Coronary artery (tissue), 2 donors: ENCODE measurements at places on chromosomes 1 and 21.

DNA sequence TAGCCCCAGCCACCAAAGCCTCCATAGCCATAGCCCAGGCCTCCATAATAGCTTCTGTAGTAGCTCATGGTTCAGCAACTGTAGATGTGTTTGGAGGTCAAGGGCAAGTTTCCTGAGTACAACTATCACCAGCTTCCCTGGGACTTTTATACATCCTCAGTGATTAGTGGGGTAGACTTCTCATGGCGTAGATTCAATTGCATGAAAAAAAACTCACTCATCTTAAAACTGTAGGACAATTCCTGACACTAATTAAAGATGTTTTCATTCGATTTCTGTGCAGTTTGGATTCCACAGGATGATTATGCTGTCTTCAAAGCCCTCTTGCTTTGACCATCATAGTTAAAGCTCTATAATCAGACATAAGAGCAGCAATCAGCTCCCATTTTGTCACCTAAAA is at the start of gene KRTAP19-8:
Gene KRTAP19-8 (minus strand): TSS at position 101 of the 400 bp plus-strand sequence. CDS start 33 bp downstream, at position 68.
- DNase-seq = no peak

DNA sequence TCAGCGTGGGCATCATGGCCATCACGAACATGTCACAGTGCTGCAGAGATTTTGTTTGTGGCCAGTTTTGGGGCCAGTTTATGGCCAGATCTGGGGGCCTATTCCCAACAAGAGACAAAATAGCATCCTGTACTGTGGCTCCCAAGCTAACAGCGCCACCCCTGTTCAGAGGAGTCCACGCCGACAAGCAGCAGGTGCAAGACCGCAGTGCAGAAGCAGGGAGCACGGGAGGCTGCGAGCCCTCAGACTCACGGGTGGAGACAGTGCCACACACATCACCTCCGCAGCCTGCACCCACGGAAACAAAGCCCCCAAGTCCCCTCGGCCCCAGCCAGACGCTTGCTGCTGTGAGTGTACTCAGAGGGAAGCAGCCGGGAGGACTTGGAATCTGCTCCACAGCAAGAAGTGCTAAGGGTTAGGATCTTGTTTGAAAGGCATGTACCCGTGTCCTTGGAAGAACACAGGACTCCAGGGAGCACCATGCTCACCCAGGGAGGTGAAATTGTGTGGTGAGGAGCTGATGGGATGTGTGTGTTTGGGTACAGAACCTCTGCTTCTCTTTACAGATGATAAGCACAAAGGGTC is 7.1 kb downstream of the TCP10L start:
- DNase-seq = no peak

GRCh38 chr21:42149656-42150473 is 69.1 kb upstream of the ABCG1 start:
- peak; percentile 47 for DNase-seq

DNA sequence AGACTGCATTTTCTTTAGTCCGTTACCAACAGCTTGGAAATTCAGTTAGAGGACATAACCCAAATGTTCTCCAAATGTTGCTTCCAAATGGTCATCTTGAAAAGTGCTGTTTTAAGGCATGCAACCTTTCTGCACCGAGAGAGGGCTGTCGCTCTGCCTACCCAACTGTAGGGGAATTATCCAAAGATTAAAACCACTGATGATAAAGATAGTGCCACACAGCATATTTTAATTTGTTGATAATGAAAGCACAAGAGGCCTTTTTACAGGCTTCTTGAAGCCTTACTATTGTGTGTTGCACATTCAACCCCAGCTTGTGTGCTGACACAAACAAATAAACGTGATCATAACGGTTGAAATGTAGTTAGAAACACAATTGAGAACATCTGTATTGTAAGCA is 121.5 kb downstream of the LMO4 start:
- no peak for DNase-seq

GRCh38 chr1:51622455-51622913 is 5.6 kb downstream of the OSBPL9 start:
- peak; percentile 81 for DNase-seq

DNA sequence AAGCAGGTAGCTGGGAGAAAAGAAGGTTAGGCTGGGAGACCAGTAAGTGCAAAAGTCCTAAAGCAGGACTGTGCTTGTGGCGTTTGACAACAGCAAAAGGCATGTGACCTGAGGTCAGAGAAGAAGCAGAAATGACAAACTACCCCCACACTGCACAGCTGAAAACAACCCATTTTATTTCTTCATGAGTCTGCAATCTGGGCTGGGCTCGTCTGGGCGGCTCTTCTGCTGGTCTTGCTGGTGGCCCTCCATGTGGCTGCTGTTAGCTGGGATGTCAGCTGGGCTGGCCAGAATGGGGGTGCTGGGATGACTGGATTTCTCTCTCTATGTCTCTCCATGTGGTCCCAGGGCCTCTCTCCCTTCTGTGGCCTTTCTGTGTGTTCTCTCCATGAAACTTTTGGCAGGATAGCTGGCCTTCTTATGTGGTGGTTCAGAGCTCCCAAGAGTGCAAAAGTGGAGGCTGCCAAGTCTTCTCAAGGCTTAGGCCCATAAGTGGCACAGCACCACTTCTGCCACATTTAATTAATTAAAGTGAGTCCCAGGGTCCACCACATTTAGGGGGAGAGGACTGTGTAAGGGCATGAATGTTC is 128.6 kb downstream of the RIPK4 start:
- no peak for DNase-seq
